Hematopoietic multipotent progenitor cell (in vitro differentiated cells): ENCODE measurements at places on chromosomes 1 and 21. TPM values are rescaled to one million over a fixed set of nuclear protein-coding genes. Genes with fewer than 3 reads are reported as not detected.

The SLC16A4 gene
- under 0.01 TPM for total RNA-seq

The DHRS3 gene
- total RNA-seq, result 7.3 TPM

The C1orf185 gene
- not detected for total RNA-seq

The CRNN gene
- total RNA-seq, result not detected

The AK4 gene
- total RNA-seq, result 11.6 TPM

The ELAPOR1 gene
- 0.27 TPM for total RNA-seq

The TDRD5 gene
- under 0.01 TPM for total RNA-seq

The ST6GALNAC5 gene
- total RNA-seq, result 0.27 TPM

The STX12 gene
- 7.5 TPM for total RNA-seq

The OVAAL gene
- not detected for total RNA-seq
